Spinal cord (tissue), 10 donors: ENCODE measurements at places on chromosomes 1 and 21.

DNA sequence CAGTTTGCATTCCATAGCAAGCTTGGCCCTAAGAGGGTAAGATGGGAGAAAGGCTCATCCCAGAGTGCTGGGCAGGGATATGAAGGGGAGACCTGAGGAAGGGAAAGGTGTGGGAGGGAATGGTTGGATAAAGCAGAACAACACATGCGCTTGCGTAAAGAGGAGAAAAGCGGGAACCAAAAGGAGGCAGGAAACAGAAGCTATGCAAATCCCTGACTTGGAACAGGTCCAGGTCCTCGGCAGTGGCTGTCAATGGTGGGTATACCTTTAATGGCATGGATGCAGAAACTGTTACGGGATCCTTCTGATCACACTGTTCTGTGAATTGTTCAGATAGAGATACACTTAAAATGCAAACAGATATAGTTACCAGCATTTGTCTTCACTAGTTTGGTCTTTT, 455.6 kb downstream of the SIPA1L2 start:
- DNase-seq: peak; percentile 67

- no peak for DNase-seq
Measured at GRCh38 chr1:245045087-245045881, 109.5 kb upstream of the KIF26B start.

DNA sequence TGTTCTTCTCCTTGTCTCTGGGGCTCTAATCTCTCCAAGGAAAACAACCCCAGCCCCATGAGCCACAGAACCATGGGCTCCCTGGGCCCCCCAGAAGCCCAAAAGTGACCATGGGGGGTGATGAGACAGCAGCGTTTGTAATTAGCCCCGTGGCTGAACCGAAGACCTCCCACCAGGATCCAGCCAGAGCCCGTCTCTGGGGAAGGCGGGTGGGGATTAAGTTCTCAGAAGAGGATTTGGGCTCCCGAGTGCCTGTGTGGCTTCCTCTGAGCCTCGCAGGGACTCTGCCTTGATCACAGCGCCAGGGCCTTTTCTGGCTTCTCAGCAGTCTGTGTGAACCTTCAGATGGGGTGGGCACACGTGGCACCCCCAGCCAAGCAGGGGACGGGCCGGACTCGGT, 77.0 kb downstream of the ALPL start:
- no peak for DNase-seq

- DNase-seq: no peak
Measured at GRCh38 chr1:160623227-160623633, 23.6 kb downstream of the SLAMF1 start.

GRCh38 chr21:33587792-33588484, 546 bp downstream of the DONSON start:
- DNase-seq: no peak

DNA sequence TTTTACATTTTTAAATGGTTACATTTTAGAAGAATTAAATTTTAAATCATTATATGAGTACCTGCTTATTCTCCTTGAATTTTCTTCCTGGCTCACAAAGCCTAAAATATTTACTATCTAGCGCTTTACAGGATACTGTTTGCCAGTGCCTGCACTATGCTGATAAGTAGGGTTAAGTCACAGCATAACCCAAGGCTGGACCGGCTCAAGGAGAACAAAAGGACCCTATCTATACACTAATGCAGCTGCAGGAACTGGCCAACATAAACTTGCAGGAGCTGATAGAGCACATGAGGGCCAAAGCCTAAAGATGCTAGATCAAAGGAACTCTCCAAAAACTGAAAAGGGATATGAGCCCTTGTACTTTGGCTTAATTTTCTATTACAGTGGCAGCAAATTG, 1086.9 kb upstream of the TMPRSS15 start:
- no peak for DNase-seq

GRCh38 chr1:102858695-102859094, 249.6 kb downstream of the COL11A1 start:
- DNase-seq: no peak

DNA sequence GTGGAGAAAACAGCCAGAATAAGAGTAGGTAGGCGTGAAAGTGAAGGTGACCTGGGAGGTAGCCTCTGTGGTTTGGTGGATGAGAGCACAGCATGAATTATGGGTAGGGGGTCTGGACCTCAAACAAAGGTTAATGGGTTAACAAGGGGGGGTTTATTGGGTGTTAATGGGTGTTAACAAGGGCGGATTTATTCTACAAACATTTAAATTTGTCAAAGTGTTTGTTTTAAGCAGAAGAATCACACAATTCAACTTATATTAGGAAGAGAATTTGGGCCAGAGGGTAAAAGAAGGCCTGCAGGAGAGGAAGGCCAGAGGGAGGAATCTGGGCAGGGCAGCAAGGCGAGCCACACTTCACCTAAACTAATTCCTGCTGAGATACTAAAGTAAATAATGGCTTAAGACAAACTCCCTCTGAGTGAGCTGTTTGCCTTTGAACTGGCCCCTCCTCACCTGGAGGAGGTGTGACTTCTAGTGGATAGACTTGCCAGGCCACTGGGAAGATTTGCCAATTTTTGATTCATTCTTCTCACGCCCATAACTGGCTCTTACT, 191.7 kb downstream of the GIPC2 start:
- DNase-seq: no peak

DNA sequence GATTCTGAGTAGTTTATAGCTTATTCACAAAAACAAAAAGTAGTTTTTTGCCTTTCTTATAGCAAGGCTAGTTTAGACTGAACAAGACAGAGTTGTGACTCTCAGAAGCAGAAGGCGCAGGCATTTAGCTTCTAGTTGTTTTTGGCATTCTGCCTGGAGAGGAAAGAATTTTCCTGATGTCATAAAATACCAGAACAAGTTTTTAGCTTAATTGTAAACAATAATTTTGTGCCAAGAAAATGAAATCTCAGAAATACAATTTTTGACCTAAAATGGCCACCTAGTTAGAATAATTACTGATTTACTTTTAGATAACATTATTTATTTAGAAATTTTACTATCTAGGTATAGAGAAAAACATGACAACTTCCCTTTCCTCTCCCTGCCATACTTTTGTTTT, 1.0 kb downstream of the DNAJB4 start:
- DNase-seq: peak; percentile 39

- no peak for DNase-seq
Measured at GRCh38 chr1:199687321-199687720, 340.2 kb upstream of the NR5A2 start.
